ENCODE measurements at places on chromosomes 6 and 20. TPM values are rescaled to one million over a fixed set of nuclear protein-coding genes. Genes with fewer than 3 reads are reported as not detected.

GRCh38 chr6:167826896-167827582 lies at the start of gene AFDN:
TSS of gene AFDN (plus strand) at chr6:167826911. CDS start at chr6:167827133, 222 bp downstream.
- peak; percentile 72 for DNase-seq

DNA sequence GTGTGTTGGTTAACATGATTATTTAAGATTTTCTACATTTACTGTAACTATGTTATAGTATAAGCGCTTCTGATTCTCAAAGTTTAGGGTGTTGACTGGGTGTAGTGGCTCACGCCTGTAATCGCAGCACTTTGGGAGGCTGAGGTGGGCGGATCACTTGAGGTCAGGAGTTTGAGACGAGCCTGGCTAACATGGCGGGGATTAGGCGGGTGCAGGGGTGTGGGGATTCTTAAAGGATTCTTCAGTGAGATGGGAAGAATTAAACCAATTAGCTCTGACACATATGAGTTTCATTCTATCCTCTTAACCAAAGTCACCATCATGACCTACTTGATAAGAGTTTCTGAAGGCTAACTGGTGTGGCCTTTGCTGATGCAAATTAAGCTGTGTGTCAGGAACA lies 39.2 kb downstream of the GSTA4 start:
- no peak for DNase-seq

DNA sequence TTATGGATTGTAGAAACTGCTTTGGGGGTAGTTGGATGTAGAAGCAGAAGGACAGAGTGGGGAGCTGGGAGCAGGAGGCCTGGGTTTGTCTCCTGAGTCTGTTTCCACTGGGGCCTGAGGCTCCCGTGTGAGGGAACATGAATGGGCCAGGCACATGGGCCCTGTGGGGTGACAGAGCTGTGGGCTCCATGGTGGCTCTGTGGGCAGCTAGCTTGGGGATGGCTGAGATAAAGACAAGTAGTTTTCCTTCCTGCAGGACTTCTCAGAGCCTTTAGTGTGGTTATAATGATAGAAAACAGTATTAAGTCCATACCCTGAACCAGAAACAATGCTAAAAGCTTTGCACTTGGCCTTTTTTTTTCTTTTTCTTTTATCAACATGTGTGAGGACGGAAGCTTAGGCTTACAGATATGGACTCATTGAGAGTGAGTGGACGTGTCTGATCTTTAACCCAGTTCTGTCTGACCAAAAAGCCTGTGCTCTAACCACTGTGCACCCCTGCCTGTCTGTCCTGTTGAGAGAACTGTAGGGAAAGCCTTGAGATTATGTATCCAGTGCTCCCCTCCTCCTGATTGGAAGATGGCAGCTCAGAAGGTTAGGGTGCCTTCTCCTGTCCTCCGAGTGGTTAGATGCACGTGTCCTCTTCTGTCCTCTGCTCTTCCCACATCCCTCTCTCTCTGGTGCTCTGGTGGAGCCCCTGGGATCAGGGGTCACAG lies 98.3 kb downstream of the CDH26 start:
- DNase-seq: no peak

DNA sequence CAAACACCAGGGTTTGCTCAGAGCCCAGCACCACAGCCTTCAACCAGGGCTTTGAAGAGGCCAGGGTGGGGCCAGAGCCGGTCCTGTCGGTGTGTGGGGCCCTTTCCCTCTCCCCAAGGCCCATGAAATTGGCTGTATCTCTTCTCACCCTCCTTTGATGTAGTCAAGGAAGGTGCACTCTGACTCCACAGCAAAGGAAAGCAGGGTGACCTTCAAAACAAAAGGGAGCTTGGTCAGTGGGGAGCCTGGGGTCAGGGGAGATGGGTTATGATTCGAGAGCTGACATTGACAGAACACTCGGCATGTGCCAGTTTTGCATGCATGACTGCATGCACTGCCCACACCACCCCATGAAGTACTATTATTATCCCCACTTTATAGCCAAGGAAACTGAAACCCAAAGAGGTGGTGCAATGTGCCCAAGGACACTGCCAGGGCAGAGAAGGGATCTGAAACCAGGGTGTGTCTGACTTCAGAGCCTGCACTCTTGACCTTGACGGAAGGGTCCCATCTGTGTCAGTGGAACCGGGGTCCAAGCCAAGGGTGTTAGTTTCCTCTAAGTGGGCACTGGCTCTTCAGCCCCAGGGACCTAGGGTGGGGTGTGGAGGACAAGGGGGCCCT lies 55.4 kb downstream of the RAB44 start:
- DNase-seq: no peak

Gene OOEP
- not detected for total RNA-seq

- peak; percentile 86 for DNase-seq
These were observed 60.3 kb downstream of the ADGRG6 start for GRCh38 chr6:142361779-142362750.

- no peak for DNase-seq
These were observed 3.5 kb upstream of the RAMACL start for GRCh38 chr6:166589786-166590574.

Gene EYS
- total RNA-seq: not detected
